ENCODE measurements at places on chromosomes 2 and 18. TPM values are rescaled to one million over a fixed set of nuclear protein-coding genes. Genes with fewer than 3 reads are reported as not detected.

TRABD2A gene
- not detected for total RNA-seq

DNA sequence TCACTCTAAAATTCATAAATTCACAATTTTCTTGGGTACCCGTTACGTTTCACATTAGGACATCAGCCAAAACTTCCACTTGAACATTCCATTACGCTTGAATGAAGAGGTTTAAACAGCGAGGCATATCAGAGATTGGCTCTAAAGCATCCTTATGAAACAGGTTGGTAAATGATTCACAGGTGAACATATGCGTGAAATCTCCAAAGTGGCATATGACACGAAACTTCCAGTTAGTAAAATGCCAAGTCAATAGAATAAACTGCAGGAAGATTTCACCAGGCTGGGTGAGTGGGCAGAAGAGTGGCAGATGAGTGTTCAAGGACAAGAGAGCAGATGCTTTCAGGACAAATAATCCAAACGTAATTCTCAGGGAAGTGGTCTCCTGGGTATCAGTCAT lies 33.9 kb upstream of the GLS start:
- no peak overlapping the region for H3K27ac ChIP-seq
- H3K4me3 ChIP-seq = no peak overlapping the region
- no peak for DNase-seq
- H3K27me3 ChIP-seq = no peaks in the 10 kb centered on the region
- H3K4me1 ChIP-seq = peaks cover 9% of the 10 kb centered on the region

GRCh38 chr2:24820175-24820513 lies 26.9 kb downstream of the CENPO start:
- H3K27me3 ChIP-seq = no peaks in the 10 kb centered on the region
- H3K27ac ChIP-seq = no peak overlapping the region
- H3K4me1 ChIP-seq = no peaks in the 10 kb centered on the region
- no peak for DNase-seq
- H3K4me3 ChIP-seq = no peak overlapping the region
- H3K36me3 ChIP-seq = peaks cover 36% of the 10 kb centered on the region

MROH2A gene
- not detected for total RNA-seq

- H3K4me3 ChIP-seq = no peak overlapping the region
- no peaks in the 10 kb centered on the region for H3K36me3 ChIP-seq
- no peak overlapping the region for H3K27ac ChIP-seq
- H3K27me3 ChIP-seq = no peaks in the 10 kb centered on the region
These were observed 615.8 kb downstream of the ARHGAP15 start for GRCh38 chr2:143745060-143745459.

DNA sequence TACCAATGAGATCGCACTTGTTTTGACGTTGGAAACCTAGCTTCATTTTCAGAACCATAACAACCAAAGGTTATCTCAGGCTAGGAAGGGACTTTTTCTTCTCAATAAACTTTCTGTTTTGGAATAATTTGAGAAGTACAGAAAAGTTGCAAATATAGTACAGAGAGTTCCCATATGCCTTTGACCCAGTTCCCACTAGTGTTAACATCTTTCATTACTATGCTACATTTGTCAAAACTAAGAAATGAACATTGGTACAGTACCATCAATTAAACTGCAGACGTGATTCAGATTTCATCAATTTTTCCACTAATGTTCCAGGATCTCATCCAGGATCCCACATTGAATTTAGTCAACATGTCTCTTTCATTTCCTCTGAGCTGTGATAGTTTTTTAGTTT lies 111.6 kb downstream of the ATL2 start:
- no peaks in the 10 kb centered on the region for H3K36me3 ChIP-seq
- H3K4me1 ChIP-seq = peaks cover 4% of the 10 kb centered on the region
- peak overlapping the region; percentile 84 for H3K27ac ChIP-seq
- DNase-seq = no peak
- no peak overlapping the region for H3K4me3 ChIP-seq
- no peaks in the 10 kb centered on the region for H3K27me3 ChIP-seq

CDK15 gene
- total RNA-seq = 0.22 TPM

- no peaks in the 10 kb centered on the region for H3K4me1 ChIP-seq
- H3K36me3 ChIP-seq = peaks cover 2% of the 10 kb centered on the region
- no peak overlapping the region for H3K4me3 ChIP-seq
- no peaks in the 10 kb centered on the region for H3K27me3 ChIP-seq
These were observed 195.7 kb downstream of the NBAS start for GRCh38 chr2:15365411-15365810.

Measured in heart left ventricle (tissue), 16 donors.